NCI-H1436 (cell line): ENCODE measurements at places on chromosomes 7 and 10.

- no peak for DNase-seq
Observed at GRCh38 chr10:96588616-96589419, 2.0 kb upstream of the TM9SF3 start.

DNA sequence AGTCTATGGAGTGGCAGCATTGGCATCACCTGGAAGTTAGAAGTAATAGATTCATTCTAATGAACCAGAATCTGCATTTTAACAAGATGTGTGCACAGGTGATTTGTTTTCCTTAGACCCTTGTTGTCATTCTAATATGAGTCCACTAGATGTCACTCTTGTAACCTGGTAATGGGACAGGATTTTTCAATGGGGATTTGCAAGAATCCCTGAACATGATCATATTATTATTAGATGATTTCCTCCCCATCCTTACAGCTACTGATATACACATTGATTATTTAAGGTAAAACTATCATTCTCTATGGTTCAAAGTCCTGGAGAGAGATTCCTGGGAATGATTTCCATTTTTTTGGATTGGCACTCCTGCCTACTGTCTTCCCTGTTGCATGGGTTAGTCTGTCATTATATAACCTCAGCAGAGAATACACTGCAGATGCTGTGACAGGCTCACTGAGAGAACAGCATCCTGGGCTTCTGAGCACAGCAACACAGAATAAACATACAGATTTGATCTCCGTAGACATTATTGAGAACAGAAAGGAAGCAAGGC is 194.9 kb downstream of the SUGCT start:
- DNase-seq: peak; percentile 1

GRCh38 chr7:38178004-38178694 is at the start of gene STARD3NL:
TSS of gene STARD3NL (plus strand) at chr7:38178245. CDS start at chr7:38207505, 29,260 bp downstream.
- DNase-seq: peak; percentile 97

DNA sequence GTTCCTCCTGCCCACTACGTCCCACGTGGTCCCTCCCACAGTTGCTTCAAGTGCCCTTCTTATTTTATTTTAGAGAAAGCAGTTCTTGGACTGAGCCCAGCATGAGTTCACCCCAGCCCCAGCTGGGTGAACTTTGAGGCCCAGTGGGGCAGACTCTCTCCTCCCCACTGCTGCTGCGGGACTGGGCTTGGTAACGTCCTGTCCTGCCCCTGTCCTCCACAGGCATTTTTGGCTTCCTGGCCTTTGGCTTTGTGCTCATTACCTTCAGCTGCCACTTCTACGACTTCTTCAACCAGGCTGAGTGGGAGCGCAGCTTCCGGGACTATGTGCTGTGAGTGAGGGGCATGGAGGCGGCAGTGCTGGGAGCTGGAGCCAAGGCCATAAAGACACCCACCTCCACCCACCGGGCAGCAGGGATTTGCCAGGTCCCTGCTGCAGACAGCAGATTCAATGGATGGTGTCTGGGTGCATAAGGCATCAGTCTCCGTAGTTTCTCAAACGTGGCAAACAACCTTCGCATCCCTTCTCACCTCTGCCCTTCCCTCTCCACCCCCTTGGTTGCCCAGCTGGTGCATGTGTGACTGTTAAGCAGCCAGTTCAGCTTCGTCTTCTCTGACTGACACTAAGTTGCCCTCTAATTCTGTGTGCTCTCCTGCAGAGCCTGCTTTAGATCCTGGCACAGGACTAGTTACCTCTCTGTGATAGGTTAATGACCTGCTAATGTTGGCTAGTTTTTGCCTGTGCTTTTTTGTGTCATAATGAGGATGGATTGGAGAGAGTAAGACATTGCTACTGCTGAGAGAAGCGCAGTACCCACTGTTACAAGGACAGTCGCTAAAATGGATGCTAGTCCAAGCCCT is 15.5 kb upstream of the AHCYL2 start:
- no peak for DNase-seq

DNA sequence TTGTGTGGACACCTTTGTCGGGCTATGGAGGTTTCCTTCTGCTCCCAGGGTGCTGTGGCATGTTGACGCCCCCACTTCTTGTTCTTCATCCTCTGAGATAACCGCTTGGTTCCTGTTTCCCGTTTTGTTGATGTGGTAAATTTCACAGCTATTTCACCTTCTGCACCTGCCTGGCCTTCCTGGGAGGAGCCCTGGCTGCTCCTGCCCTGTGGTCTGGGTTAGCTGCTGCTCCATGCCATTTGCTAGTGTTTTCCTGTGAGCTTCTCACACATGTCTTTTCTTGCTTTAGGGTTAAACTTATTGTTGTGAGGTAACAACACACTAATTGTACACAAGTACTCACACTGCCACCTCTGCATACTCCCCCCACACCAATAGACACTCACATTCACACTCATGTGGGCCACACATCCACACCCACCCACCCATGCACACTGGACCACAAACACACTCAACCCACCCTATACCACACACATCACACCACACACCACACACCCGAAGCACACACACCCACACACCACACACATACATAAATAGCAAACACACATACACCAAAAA is 46.5 kb upstream of the MSMB start:
- DNase-seq: no peak

DNA sequence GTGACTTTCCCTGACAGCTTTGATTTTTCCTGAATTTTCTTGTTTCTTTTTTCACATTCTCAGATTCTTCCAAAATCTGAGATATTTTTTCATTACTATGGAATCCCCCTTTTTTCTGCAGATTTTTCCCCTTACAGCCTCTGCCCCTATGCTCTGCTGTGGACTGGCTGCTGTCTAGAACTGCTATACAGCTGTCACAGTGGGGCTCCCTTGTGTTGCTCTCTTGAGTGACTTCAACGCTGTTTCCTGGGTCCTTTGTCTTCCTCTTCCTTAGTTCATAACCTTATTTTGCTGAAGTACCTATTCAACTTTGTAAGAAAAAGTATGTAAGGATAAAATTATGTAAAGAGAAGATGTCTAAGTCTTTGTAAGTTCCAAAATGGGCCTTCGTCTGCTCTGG is 234.1 kb upstream of the YAE1 start:
- DNase-seq: no peak

DNA sequence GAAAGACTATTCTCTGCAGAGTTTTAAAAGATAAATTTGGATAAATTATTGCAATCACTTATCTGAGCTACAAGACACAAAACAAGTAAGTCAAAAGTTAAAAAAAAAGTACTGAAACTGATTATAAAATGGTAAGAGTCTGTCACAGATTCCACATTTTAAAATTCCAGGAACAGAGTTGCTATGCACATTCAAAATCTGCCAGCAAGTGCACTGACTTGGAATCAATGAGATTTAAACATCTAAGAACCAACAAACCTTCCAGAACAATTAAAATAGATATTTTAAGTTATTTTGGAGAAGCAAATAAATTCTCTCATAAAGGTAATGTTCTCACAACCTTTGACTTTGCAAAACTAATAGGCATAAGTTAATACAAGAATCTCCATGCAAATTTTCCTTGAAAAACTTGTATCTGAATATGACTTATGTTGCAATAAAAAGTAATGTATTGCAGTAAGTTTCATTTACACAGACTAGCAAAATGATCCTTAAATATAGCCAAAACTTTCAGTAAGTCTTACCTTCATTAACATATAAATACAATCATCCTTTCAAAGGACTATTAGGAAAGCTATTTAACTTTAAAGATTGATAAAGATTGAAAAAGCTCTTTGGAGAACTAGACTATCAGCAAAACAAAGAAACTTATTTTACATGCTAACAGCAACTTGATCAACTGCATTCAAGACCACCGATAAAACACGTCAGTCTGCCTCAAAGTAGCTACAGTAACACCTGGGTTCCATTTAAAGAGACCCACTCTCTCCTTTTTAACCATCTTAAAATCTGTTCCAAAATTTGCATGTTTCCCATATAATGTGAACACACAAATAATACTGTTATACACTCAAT is 4.4 kb downstream of the ETV1 start:
- DNase-seq: no peak

DNA sequence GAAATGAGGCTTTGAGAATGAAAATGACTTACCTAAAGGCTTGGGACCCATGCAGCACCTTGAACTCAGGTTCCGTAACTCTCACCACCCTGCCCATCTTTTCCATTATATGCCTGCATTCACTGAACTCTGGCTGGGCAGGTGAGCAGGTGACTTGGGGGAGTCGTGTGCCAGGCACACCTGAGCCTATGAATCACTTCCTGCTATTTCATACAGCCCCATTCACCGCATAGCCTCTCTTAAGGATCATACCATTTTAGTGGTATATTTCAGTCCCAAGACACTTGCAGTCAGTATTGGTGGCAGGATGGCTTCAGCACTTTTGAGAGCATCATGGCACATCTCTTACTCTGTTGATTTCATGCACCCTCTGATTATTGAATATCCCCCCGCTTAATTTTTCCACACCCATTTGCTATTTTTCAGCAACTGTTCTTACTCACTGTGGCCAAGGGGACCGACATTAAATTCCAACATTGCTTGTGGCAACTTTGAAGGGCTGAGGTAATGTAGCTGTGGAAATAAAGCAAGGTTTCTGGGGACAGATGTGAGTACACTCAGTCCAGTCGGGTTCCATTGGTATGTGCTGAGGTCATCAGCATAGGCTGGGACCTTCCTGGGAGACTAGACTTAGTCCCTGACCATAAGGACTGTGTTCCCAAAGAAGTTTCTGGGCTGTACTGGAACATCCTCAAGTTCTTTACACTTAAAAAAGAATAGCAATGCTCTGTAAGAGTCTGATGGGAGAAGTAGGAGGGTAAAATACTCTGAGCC is 39.8 kb upstream of the ZNF438 start:
- DNase-seq: no peak

DNA sequence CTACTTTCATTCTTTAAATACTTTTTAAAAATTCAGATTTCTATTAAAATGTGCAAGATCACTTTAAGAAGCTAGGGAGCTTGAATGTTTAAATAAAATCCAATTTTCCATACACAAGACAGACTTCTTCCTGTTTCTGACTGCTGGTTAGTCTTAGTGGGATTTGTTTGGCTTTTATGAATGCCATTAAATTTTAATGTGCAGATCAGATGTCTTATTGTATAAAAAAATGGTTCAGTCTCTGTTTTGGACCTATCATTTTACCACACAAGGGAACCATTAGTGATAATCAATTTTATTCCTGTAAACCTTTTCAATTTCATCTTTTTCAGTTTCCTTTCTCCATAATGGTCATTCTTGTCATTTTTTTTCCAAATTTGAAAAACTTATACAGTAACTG is 63.2 kb downstream of the VCL start:
- no peak for DNase-seq

- no peak for DNase-seq
Observed at GRCh38 chr10:5014936-5015335, 11.3 kb upstream of the AKR1C2 start.

- no peak for DNase-seq
Observed at GRCh38 chr7:69624435-69625230, 26.4 kb downstream of the AUTS2 start.

GRCh38 chr7:78020136-78020873 is 221.7 kb downstream of the PHTF2 start:
- peak; percentile 51 for DNase-seq

GRCh38 chr10:73863039-73863817 is 11.1 kb downstream of the CAMK2G start:
- DNase-seq: no peak

GRCh38 chr7:14837216-14837615 is 65.3 kb downstream of the DGKB start:
- no peak for DNase-seq

DNA sequence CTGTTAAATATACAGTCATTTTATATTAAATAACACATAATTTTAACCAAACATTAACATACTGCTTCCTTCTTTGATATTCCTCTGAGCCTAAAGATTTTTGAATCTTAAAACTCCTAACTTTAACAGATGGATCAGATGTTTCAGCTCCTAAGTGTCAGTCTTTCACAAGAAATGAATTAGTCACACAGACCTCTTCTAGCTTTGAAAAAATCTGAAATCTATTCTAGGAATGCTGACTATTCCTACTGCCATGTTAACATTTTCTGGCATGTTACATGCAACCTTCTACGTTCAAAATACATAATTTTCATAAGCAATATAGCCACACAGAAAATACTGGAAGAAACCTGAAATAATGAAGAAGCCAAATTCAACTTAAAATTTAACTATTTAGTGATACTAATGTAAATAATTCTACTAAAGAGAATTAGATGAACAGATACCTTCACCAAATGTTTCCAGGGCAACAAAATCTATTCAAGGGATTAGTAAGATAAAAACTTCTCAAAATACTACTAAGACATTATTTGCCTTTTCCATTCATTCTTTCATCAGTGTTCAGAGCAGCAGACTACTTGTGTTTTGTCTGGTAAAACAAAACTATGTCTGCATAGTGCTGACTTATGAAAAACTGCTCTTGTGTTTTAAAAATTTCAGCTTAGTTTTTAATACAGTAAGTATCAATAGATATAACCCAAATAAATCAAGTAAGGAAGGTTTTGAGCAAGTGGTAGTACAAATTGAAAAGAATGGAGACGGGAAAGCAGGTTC is 9.2 kb downstream of the JMJD1C start:
- DNase-seq: no peak

DNA sequence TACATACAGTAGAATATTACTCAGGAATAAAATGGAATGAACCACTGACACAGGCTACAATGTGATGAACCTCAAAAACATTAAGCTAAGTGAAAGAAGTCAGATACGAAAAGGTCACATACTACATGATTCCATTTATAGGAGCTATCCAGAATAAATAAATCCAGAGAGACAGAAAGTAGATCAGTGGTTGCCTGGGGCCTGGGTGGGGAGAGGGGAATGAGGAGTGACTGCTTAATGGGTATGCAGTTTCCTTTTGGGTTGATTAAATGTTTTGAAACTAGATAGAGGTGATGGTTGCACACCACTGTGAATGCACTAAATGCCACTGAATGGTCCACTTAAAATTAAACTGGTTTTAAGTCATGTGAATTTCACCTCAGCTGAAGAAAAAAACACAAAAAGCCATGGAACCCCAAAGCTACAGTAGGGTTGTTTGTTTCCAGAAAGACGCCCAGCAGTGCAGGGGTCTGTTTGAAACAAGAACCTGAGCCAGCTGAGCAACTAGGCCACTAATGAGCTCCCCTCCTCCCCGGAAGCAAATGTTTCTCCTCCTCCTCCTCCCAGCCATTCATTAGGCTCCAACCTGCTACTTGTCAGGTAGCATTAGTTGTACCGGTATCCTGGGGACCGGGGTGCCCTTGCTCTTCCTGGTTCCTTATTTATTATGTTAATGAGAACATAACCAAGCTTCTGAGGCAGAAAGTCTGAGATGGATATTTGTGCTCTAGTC is 168.4 kb downstream of the EVX1 start:
- DNase-seq: no peak

DNA sequence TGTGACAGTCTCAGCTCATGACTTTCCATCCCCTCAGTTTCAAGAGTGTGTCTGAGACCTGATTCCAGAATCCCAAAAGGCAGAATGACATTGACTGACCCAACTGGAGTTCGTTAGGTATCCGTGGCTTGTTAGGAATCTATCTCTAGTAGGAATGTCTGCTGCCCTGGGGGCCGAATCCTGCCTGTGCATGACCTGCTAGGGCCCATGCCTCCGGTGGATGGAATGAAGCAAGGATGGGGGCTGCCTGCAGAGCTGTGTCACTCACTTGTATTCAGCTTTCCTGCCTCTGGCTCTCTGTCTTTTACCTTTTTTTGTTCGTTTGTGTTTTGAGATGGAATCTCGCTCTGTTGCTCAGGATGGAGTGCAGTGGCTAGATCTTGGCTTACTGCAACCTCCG is 129.5 kb downstream of the SDK1 start:
- DNase-seq: no peak
